Urothelium cell line (cell line): ENCODE measurements at places on chromosomes 13 and 19.

GRCh38 chr19:35729763-35730162 lies 12.0 kb downstream of the KMT2B start:
- DNase-seq, result no peak

- DNase-seq, result no peak
These were observed 58.3 kb upstream of the FREM2 start for GRCh38 chr13:38628554-38628953.

GRCh38 chr13:28283600-28283999 lies 145.3 kb downstream of the PAN3 start:
- DNase-seq, result no peak

- no peak for DNase-seq
These were observed 43.2 kb downstream of the ARHGEF7 start for GRCh38 chr13:111158136-111158805.

DNA sequence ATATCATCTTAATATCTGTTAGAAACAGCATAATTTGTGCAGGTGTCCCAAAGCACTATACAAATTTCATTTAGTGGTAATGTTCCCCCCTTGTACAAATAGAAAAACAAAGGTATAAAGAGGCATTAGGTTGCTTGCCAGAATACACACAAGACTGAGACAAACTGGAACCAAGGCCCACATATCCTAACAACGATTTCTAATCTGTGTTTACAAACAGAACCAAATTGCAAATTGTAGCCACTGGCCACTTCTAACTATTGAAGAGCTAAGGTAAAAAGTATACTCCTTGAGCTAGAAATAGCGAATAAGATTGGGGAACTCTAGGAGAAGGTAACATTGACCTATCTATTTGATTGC lies 526.1 kb downstream of the KLF12 start:
- DNase-seq, result no peak

- DNase-seq, result no peak
These were observed 241.2 kb upstream of the STARD13 start for GRCh38 chr13:33526718-33527117.

DNA sequence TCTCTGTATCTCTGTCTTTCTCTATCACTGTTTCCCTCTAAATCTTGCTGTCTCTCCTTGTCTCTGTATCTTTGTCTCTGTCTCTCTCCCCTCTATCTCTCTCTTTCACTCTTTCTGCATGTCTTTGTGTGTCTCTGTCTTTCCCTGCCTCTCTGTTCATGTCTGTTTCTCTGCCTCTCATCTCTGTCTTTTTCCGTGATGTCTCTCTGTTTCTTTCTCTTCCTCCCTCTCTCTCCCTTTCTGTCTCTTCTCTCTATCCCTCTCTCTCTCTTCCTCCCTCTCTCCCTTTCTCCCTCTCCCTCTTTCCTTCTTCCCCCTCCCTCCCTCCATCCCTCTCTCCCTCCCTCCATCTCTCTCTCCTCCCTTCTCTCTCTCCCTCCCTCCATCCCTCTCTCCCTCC lies 56.7 kb upstream of the NFIC start:
- DNase-seq, result no peak

DNA sequence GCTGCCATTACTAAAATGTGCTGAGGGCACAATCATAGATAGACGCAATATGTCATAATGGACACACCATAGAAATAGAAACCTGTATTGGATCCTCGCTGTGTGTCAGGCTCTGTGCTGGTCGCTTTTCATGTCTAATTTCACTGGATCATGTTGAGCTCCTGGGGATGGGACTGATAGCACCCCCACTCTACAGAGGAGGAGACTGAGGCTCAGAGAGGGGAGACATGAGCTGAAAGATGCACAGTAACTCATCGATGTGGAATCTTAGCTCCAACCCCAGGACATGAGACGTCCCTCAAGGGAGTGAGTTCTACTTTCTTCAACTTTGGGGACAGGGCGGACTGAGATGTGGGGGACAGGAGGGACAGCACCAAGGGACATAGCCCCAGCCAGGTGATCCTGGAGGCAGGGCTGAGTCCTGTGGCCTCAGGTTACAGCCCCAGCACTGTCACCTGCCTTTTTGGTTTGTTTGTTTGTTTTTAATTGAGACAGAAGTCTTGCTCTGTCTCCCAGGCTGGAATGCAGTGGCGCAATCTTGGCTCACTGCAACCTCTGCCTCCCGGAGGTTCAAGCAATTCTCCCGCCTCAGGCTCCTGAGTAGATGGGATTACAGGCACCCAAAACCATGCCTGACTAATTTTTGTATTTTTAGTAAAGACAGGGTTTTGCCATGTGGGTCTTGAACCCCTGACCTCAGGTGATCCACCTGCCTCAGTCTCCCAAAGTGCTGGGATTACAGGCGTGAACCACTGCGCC lies 6.6 kb upstream of the GIPC1 start:
- DNase-seq, result no peak

- peak; percentile 46 for DNase-seq
These were observed 78.5 kb upstream of the NBEA start for GRCh38 chr13:34863360-34864135.

DNA sequence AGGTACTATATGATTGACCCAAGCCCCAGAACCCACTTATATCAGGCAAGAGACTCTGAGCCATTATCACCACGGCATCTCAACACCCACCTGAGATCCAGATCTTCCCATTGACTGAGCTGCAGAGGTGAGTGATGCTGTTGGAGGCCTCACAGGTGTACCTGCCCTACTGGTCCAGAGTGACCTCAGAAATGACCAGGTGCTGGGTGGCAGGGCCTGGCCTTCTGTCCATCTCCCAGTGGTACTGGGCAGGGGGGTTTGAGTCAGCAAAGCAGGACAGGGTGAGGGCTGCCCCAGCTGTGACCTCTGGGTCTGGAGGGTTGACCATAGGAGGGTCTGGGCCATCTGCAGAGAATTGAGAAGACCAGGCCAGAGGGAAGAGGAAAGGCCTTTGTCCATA lies 13.2 kb upstream of the CEACAM20 start:
- DNase-seq, result no peak

DNA sequence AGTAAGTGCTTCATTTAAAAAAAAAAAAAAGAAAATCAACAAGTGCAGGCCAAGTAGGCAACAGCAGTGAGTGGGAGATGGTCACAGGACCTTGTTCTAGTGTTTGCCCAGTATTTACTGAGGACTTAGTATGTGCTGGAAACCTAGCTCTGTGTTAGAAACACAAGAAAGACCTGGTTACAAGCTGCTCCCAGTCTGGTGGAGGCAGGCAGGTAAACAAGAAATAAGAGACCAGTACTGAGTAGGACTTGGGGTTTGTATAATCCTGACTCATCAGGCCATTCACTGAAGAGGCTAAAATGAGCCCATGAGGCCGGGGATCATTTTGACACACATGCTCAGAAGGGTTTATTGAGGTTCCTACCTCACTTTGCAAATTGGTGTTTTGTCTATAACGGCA lies 21.5 kb upstream of the SERPINE3 start:
- DNase-seq, result no peak

GRCh38 chr19:16042533-16043085 lies 33.7 kb upstream of the TPM4 start:
- peak; percentile 18 for DNase-seq

DNA sequence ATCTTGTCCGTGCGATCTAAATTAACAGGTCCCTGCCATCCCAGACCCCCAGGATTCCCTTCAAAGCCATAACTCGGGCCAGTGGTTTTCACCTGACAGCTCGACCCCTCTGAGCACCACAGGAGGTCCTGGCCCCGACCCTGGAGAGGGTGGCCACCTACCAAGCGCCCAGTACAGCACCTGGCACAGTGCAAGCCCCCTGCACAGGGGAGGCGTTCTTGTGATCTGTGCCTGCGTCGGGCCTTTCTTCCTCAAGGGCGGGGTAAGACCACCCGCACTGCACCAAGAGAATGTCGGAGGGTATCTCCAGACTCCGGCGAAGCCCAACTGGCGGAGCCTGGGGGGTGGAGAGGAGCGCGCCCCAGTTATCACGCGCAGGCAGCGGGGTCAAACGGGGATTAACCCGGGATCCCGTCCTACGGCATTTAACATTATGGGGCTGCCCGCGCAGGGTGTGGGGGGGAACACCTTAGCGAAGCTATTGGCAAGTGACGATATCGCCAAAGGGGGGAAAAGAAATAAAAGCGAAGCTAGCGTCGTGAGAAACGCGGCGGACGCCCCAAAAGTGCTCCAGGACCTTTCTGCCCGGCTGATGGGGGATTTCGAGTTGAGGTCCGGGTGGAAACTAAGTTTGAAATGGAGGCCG lies 1.3 kb upstream of the HNRNPL start:
- DNase-seq, result no peak

DNA sequence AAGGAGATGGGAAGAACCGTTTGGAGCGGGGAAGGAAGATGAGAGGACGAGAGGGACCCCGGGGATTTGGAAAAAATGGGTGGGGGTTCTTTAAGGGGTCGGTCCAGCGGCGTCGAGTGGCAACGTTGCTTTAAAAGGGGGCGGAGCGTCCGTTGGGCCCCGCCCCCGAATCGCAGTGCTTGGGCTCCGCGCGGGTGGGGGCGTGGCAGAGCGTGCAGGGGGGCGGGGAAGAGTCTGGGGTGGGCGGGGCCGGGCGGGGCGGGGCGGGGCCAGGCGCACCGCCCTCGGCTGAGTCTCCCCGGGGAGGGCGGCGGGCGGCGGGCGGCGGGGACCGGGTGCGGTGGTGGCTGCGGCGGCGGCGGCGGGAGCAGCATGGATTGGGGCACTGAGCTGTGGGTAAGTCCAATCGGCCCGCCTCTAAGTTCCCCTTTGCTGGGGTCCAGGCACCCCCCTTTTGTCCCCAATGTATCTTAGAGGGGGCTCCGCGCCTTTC lies at the start of gene TRIP10:
TRIP10 (plus strand) TSS at position 291 of the 493 bp plus-strand sequence; CDS start at position 373, 82 bp downstream.
- DNase-seq, result peak; percentile 87

- DNase-seq, result peak; percentile 27
These were observed 48.6 kb upstream of the WASF3 start for GRCh38 chr13:26508885-26509284.

DNA sequence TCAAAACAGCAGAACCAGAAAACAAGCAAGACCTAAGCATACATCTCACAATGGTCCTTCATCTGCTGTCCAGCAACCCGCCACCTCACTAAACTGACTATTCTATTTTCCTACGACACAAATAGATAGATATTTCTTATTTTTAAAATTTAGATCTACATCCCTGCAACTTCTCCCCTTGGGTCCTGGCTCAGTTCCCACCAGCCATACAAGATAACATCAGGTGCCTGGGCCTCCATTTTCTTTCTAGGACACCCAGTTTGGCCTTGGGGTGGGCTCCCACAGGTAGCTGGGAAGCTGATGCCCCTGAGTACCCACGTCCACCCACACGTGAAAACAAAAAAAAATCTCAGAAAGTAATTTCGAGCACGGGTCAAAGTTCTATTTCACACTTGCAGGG lies 47.6 kb downstream of the TGDS start:
- no peak for DNase-seq

- DNase-seq, result no peak
These were observed 11.8 kb downstream of the PEPD start for GRCh38 chr19:33509774-33510173.

DNA sequence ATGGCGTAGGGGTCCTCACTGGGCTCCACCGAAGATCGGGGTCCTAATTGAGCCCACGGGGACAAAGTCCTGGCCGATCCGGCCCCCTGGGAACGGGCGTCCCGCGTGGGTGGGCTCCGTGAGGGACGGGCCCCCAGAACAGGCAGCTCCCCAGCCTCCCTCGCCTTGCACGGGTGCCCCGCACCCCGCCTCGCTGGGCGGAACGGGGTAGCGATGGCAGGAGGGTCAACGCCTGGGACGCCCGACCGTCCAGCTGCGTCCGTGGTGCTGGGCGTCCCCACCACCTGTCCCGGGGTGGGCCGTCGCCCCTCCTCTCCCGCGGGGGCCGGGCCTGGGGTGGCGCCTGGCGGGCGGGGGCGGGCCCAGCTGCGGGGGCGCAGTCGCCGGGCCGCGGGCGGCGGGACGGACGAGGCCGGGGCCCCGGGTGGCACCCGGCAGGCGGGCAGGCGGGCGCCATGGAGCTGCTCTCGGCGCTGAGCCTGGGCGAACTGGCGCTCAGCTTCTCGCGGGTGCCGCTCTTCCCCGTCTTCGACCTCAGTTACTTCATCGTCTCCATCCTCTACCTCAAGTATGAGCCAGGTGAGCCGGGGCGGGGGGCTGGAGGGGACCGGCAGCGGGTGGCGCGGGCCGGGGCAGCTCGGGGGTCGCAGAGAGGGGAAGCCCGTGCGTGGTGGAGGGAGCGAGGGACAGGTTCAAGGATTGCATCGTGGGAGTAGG lies at the start of gene TMEM38A:
TMEM38A (plus strand) TSS at position 377 of the 717 bp plus-strand sequence; CDS start at position 456, 79 bp downstream.
- DNase-seq, result peak; percentile 62

- no peak for DNase-seq
These were observed 8.2 kb downstream of the REX1BD start for GRCh38 chr19:18596752-18597157.

DNA sequence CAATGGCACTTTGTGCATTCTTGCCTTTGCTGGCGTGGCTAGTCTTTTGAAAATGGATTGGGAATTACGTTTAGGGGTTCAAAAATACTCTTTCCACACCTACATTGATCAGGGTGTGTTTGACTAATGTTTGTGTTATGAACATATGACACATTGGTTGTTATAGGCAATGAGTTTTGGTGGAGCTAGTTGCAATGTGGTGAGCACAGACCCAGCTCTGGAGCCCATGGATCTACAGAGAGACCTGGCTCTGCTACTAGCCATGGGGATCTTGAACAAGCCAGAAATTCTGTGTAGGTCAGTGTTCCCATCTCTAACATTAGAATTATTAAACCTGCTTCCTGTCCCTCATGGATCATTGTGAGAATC lies 222.4 kb upstream of the UBL3 start:
- no peak for DNase-seq

- DNase-seq, result no peak
These were observed at the start of gene CFD for GRCh38 chr19:858868-859843. Gene CFD, plus strand, starts transcription at chr19:859664. Its CDS starts 26 bp downstream, at chr19:859690.

- DNase-seq, result no peak
These were observed 962 bp upstream of the JAK3 start for GRCh38 chr19:17848595-17849292.

GRCh38 chr13:40345654-40346372 lies 320.6 kb downstream of the FOXO1 start:
- DNase-seq, result no peak

- DNase-seq, result no peak
These were observed 60.6 kb downstream of the NDFIP2 start for GRCh38 chr13:79541426-79542049.

- no peak for DNase-seq
These were observed 563.0 kb upstream of the SPRY2 start for GRCh38 chr13:80903911-80904310.

DNA sequence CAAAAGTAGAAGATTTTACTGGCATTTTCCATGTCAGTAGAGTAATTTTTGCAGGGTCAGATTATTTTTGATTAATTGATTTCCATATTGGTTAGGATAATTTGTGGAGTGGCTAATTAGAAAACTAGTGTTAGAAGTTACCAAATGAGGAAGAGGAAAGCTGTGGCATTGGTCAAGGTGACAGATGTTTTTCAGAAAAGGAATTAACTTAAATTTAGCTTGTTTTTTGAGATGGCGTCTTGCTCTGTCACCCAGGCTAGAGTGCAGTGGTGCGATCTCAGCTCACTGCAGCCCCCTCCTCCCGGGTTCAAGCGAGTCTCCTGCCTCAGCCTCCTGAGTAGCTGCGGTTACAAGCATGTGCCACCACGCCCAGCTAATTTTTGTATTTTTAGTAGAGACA lies 28.8 kb downstream of the LSM14A start:
- no peak for DNase-seq

- no peak for DNase-seq
These were observed 293.6 kb downstream of the TEX29 start for GRCh38 chr13:111614009-111614408.

- peak; percentile 76 for DNase-seq
These were observed 48.0 kb upstream of the ADGRE5 start for GRCh38 chr19:14333101-14333871.

- no peak for DNase-seq
These were observed 77.3 kb upstream of the GPR183 start for GRCh38 chr13:99384468-99384867.
